Hematopoietic multipotent progenitor cell treated with erythropoietin and hydrocortisone succinate and interleukin-3 and kit ligand, for 6 days (in vitro differentiated cells): ENCODE measurements at places on chromosomes 6 and 20.
A peak's percentile ranks its signal among the peaks of the same experiment; 100 is the strongest.

DNA sequence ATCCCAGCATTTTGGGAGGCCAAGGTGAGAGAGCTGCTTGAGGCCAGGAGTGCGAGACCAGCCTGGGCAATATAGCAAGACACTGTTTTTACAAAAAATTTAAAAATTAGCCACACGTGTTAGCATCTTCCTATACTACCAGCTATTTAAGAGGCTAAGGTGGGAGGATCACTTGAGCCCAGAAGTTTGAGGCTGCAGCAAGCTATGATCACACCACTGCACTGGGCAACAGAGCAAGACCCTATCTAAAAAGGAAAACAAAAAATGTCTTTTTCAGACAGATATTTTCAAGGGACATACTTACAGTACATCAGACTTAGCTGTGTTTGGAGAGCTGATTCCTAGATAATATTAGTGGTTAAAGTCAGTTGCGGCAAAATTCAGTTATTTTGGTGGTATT is 72.9 kb upstream of the XRN2 start:
- DNase-seq: no peak

- DNase-seq: peak; percentile 20
Measured at GRCh38 chr20:12414446-12415274, 497.0 kb downstream of the BTBD3 start.

DNA sequence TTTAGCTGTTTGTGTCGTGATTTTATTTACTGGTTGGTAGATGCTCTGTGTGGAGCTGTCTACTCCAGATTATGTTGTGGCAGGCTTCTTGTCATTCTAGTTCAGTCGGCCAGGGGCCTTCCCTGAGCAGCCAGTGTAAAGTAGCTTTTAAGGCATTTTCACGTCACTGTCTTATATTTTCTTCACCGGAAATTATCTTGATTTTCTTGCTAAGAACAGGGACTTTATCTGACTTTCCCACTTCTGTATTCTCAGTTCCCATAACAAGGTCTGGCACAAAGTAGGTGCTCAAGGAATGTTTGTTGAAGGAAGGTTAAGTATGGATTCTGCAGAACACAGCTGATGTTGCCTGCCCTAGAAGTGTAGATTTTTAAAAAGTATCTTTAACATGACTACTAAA is 868 bp downstream of the LTV1 start:
- DNase-seq: peak; percentile 40

DNA sequence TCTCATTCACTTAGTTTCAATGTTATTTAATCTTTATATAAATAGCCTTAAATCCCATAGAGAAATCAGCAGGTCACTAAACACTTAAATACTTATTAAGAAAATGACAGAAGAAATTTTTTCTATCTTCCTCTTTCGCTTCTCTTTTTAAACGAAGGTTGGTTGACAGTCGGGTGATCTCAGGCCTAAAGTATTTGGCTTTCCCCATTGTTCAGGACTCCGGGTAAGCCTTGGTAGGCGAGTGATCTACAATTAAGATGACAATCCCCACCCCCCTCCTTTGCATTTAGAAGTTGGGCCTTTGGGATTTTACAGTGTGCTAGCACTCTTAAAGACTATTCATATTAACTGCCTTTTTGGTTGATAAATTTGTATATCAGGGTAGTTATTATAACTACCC is 19.7 kb upstream of the UTRN start:
- DNase-seq: no peak

DNA sequence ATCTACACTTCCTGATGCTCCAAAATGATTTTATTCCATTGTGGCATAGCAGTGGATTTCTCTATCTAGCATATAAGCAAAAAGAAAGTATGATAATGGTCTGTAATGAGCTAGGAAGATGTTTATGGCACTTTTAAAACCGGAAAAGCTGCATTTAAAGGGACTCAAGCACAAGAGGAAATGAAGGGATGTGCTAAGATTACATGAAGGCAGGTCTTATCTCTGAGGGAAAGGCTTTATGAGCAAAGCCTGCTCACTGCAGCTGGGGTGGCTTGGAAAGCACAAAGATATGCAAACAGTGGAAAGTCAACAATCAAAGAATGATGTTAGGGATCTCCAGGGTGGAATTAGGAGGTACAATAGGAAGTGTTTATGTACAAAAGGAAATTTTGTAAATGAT is 138.2 kb downstream of the TENT5A start:
- peak; percentile 39 for DNase-seq

DNA sequence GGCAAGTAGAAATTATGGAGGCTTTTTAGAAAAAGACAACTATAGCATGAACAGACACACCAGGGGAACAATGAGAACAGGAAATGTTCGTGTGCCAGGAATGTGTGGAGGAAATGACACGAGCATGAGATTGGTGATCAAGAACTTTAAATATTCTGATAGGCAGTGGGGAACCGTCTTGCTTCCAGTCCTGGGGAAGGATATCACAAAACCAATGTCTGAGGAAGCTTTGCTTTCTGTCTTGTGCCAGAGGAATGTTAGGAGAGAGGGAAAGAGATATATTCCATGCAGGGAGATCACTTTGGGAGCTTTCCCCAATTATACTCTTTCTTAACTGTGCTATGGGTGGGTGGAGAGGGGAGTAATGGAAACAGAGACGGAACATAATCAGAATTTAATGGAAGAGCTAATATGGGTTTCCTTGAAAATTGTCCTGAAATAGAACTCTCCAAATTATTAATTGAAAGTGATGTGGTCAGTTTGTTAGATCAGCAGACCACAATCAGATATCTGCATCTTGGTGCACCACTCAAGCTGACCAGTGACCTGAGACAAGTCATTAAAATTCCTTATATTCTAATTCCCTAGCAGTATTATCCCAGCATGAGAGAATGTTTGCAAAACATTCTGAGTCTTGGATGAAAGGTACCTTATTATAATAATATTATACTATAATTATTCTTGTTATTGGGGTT is 178.2 kb downstream of the SOX4 start:
- DNase-seq: no peak

- DNase-seq: peak; percentile 91
Measured at GRCh38 chr6:134640975-134641429, 308.9 kb downstream of the ALDH8A1 start.
